ENCODE measurements at places on chromosomes 13 and 19.

GRCh38 chr13:79767126-79767525, 286.2 kb downstream of the NDFIP2 start:
- no peak for DNase-seq

GRCh38 chr19:40594657-40595091, 6.5 kb upstream of the LTBP4 start:
- no peak for DNase-seq

DNA sequence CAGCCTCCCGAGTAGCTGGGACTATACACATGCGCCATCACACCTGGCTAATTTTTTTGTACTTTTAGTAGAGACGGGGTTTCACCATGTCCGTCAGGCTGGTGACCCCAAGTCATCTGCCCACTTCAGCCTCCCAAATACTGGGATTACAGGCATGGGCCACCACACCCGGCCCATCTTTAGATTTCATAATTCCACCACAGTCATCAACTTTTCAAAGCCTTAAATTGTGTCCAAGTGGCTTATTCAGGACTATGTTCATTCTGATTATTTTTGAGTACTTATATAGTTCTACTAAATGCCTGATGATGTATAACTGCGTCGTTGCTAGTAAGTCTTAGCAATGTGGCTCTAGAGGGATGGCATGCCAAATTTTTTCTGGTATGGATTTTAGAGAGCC, 36.9 kb downstream of the FLT1 start:
- no peak for DNase-seq

DNA sequence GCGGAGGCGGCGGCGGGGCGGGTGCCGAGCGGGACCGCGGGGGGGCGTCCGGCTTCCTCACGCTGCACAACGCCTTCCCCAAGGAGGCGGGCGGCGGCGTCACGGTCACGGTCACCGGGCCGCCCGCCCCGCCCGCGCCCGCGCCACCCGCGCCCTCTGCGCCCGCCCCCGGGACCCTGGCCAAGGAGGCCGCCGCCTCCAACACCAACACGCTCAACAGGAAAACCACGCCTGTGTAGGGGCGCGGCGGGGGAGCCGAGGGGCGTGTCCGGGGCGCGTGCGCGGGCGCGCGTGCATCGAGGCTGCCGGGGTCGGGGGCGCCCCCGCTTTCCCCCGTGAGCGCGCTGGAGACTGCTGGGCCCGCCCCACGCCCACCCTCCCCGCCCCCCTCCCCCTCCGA, 8.8 kb upstream of the CACNG6 start:
- no peak for DNase-seq

- DNase-seq: no peak
Measured at GRCh38 chr13:61672756-61673155, 257.1 kb upstream of the PCDH20 start.

GRCh38 chr13:42574435-42575311, 721 bp downstream of the TNFSF11 start:
- DNase-seq: peak; percentile 6

GRCh38 chr13:92135509-92135908, 737.1 kb downstream of the GPC5 start:
- DNase-seq: no peak

Data from large intestine (tissue), 12 donors.